ENCODE measurements at places on chromosomes 5 and 9. TPM values are rescaled to one million over a fixed set of nuclear protein-coding genes. Genes with fewer than 3 reads are reported as not detected.

LMNB1 gene
- 122 TPM for total RNA-seq

TGFBI gene
- 314 TPM for total RNA-seq

TMEM232 gene
- total RNA-seq, result 0.21 TPM

SLC25A2 gene
- 0.28 TPM for total RNA-seq

HACD4 gene
- total RNA-seq, result 0.13 TPM

STC2 gene
- total RNA-seq, result 32.2 TPM

SIGMAR1 gene
- 131 TPM for total RNA-seq

- no peak overlapping the region for H3K4me3 ChIP-seq
- no peak for DNase-seq
- no peaks in the 10 kb centered on the region for H3K4me1 ChIP-seq
- H3K27me3 ChIP-seq, result no peaks in the 10 kb centered on the region
These were observed 323.5 kb downstream of the TLE4 start for GRCh38 chr9:79895232-79895631.

DNA sequence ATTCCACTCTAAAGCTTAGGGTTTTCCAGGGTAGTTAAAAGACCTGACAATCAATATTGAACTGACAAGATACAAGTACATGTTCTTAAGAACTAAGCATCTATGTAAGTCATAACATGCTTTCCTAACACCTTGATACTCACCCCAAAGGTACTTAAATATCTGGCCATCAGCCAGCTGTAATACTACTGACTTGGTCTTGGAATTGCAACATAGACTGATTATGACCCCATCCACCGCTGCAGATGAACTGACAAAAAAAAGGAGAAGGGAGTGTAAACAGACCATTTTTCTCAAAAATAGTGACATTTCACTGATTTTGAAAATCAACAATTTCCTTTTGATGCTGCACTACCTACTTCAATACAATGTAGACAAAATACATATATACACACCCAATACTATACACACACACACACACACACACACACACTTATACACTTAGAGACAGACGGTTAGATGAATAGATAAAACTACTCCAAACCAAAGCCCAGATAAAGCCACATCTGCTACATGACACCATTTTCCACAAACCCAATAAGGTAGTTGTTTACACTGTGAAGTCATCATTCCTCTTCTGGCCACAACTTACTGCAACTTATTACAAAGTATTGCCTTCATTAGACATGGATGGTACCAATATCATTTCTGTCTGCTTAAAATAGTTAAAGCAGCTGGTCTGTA is 30.4 kb downstream of the ELP1 start:
- H3K4me1 ChIP-seq, result no peaks in the 10 kb centered on the region
- no peak overlapping the region for H3K27ac ChIP-seq
- no peaks in the 10 kb centered on the region for H3K27me3 ChIP-seq
- DNase-seq, result no peak
- H3K4me3 ChIP-seq, result no peak overlapping the region
- peaks cover 8% of the 10 kb centered on the region for H3K36me3 ChIP-seq

DNA sequence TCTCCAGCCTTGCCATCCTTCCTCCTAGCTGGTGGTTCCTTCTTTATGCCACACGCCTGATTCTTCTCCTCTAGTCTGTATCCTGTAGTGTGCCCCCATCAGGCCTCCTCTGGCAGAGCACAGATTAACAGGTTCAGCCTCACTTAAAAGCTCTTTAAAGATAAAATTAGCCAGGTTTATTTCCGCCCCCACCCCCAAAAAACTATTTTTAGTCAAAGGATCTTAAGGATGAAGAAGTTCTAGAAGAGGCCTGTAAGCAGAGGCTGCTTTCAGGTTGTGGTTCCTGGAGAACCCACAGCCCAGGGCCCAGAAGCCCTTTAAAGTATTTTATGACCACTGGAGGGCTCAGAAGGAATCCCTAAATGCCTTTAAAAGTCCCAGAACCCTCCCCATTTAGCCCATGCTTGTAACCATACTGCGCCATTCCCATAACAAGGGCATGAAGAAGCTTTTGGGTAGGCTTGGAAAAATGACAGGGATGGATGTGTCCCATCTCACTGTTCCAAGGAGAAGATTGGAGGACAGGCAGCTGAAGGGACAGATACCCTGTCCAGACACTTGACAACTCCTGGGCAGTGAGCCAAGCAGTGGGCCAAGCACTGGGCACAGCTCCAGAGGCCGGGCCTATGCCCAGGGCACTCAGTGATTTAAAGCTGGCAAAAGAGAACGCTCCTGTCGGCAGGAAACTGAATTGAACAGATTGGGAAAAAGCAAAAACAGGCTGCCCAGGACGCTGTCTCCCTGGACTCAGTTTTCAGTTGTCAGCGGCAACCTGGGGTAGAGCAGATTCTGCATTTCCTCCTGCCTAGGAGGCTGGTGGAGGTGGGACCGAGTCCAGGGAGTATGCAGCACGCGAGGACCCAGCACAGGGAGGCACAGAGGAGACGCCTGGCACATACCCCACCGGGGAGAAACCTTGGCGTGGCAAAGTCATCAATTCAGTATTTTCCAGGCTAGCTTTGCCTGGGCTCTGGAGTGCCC is 106.3 kb upstream of the SSBP2 start:
- no peaks in the 10 kb centered on the region for H3K27me3 ChIP-seq
- H3K27ac ChIP-seq, result no peak overlapping the region
- H3K4me3 ChIP-seq, result no peak overlapping the region
- DNase-seq, result no peak

- H3K27ac ChIP-seq, result no peak overlapping the region
- no peak for DNase-seq
- no peak overlapping the region for H3K4me3 ChIP-seq
- no peaks in the 10 kb centered on the region for H3K4me1 ChIP-seq
These were observed 54.0 kb downstream of the PAPPA start for GRCh38 chr9:116207371-116208111.

GRCh38 chr9:92097997-92098482 is 17.2 kb downstream of the SPTLC1 start:
- H3K36me3 ChIP-seq, result no peaks in the 10 kb centered on the region
- no peaks in the 10 kb centered on the region for H3K27me3 ChIP-seq
- DNase-seq, result peak; percentile 87
- H3K4me1 ChIP-seq, result peaks cover 13% of the 10 kb centered on the region
- H3K27ac ChIP-seq, result peak overlapping the region; percentile 85
- H3K4me3 ChIP-seq, result peak overlapping the region; percentile 36

GRCh38 chr5:129177451-129177850 is 82.9 kb downstream of the ISOC1 start:
- no peak overlapping the region for H3K4me3 ChIP-seq
- H3K27me3 ChIP-seq, result no peaks in the 10 kb centered on the region
- H3K36me3 ChIP-seq, result no peaks in the 10 kb centered on the region
- DNase-seq, result no peak

- H3K4me3 ChIP-seq, result peak overlapping the region; percentile 98
- no peak for DNase-seq
These were observed 2.7 kb downstream of the EEIG1 start for GRCh38 chr9:127977884-127978647.

DNA sequence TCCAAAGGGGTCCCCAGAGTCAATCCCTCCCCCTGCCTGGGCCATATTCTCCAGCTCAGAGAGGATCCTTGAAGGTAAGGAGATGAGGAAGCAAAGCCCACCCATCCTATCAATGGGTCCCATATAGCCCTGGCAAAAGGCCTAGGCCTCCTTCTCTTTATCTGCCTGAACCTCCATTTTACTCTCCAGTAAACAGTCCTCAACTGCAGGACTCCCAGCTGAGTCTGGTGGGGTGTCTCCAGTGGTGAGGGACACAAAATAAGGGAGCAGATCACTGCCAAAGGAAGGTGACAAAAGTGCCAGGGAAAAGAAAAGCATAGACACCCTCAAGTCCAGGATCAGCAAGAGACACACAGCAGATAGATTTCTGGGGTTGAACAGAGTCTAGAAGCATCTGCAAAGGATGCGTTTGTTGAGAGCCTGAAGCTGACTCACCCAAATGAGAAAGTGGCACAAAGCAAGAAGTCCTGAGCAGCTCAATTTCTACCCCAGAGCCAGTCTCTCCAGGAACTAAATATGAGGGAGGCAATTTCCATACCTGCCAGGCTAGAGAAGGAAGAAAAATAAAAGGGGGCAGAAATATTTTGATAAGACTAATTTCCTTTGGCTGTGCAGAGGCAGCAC is 2.7 kb upstream of the EBF1 start:
- H3K4me3 ChIP-seq, result no peak overlapping the region
- H3K27ac ChIP-seq, result no peak overlapping the region
- DNase-seq, result no peak
- H3K27me3 ChIP-seq, result peaks cover 51% of the 10 kb centered on the region
- H3K36me3 ChIP-seq, result no peaks in the 10 kb centered on the region

- H3K27ac ChIP-seq, result no peak overlapping the region
- no peak overlapping the region for H3K4me3 ChIP-seq
- H3K36me3 ChIP-seq, result no peaks in the 10 kb centered on the region
- no peaks in the 10 kb centered on the region for H3K4me1 ChIP-seq
- DNase-seq, result no peak
These were observed 191.7 kb downstream of the DRD1 start for GRCh38 chr5:175252234-175252805.

DNA sequence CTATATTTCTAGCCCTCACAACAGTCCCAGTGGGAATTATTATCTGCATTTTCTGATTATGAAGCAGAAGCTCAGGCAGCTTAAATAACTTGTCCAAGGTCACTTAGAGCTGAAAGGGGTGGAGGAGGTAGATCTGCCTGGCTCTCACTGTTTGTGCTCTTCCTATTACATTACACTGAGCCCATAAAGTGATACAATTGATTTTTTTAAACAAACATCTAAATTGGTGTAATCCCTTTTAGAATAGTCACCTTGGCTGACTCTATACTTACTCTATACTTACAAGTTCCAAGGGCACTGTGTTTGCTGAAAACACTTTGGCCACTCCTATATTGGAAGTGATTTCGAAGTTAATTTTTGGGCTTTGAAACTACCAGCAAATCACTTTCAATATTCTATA is 144.7 kb downstream of the APBA1 start:
- no peaks in the 10 kb centered on the region for H3K27me3 ChIP-seq
- no peak overlapping the region for H3K4me3 ChIP-seq
- H3K4me1 ChIP-seq, result no peaks in the 10 kb centered on the region
- no peak overlapping the region for H3K27ac ChIP-seq
- H3K36me3 ChIP-seq, result no peaks in the 10 kb centered on the region

- H3K4me3 ChIP-seq, result no peak overlapping the region
- no peak overlapping the region for H3K27ac ChIP-seq
- no peak for DNase-seq
These were observed 12.9 kb downstream of the NOL6 start for GRCh38 chr9:33460854-33461253.

DNA sequence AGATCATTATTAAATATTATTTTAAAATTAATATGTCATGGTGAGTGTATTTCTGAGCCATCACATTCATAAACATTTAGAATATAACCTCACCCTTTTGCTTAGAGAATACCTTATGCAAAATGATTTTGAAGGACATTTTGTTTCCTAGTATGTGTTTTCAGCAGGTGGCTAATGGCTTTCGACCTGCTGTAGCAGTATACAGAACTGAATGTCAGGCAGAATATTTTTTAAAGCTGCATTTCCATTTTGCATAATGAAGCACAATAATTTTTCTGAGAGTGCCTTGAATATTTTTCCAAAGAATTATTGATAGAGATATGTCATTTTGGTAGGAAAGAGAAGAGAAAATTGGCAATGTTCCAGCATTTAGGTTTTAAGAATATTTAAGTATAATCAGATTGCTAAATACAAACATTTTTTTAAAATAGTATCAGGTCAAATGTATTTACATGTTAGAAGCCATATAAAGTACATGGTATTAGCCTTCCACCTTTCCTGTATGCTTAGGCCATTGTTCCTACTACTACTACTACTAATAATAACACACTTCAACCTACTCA is 42.3 kb downstream of the PAM start:
- no peaks in the 10 kb centered on the region for H3K27me3 ChIP-seq

GRCh38 chr5:169164481-169164925 is 136.4 kb downstream of the SLIT3 start:
- H3K27me3 ChIP-seq, result no peaks in the 10 kb centered on the region
- no peak overlapping the region for H3K4me3 ChIP-seq
- H3K27ac ChIP-seq, result no peak overlapping the region
- no peak for DNase-seq
- no peaks in the 10 kb centered on the region for H3K36me3 ChIP-seq

DNA sequence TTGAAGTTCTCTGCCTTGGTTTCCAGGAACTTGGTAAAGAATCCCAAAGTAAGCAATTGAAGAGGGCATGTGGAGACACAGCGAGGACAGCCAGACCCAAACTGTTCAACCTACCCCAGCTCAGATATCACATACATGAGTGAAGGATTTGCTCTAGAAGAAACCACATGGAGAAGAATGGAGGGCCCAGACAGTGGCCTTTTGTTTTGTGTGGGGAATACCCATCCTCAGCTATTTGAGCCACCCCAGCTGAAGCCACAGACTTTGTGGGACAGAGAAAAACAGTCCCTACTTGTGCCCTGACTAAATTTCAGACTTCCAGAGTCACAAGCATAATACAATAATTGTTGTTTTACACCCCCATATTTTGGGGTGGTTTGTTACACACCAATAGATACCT is 387.1 kb downstream of the ZSWIM6 start:
- H3K27ac ChIP-seq, result no peak overlapping the region
- no peaks in the 10 kb centered on the region for H3K4me1 ChIP-seq
- H3K27me3 ChIP-seq, result peaks cover 11% of the 10 kb centered on the region
- no peak overlapping the region for H3K4me3 ChIP-seq
- no peaks in the 10 kb centered on the region for H3K36me3 ChIP-seq

DNA sequence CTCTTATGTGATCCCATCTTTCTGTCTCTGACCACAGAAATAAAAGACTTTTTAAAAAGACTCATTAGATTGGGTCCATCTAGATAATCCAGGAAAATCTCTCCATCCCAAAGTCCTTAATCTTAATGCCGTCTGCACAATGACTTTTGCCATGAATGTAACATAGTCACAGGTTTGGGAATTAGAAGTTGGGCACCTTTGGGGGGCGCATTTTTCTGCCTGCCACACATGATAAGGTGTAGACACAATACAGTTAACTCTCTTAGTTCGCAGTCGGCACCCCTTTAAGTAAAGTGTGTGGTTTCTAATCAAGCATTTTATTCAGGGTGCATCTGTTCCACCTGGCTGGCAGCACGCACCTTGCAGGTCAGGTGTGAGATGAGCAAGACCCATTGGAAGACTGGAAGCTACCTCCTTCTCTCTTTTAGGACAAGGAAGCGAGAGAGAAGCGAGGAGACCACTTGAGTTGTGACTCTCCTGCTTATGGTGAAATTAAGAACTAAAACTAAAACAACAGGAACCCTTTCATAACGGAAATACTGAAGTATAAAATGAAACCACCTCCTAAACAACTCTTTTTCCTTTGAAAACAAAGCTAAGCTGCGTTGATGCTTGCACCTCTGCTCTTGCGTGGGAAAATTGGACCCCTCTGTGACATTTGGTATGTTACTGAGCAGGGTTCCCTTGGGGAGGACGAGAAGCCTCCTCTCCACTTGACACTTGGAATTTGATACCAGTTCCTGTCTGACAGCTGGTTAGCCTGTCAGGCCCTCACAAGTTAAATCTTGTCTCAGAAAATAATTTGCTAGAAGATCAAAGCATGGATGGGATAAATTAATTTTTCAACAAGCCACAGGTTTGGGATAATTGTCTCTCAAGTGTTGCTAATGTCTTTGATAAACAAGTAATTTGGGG is 304.6 kb upstream of the DMRT1 start:
- H3K27ac ChIP-seq, result no peak overlapping the region
- H3K27me3 ChIP-seq, result no peaks in the 10 kb centered on the region
- no peaks in the 10 kb centered on the region for H3K4me1 ChIP-seq

GRCh38 chr5:37565062-37565670 is 186.0 kb downstream of the WDR70 start:
- no peak overlapping the region for H3K4me3 ChIP-seq
- no peaks in the 10 kb centered on the region for H3K27me3 ChIP-seq
- H3K27ac ChIP-seq, result no peak overlapping the region
- H3K36me3 ChIP-seq, result no peaks in the 10 kb centered on the region
